ENCODE measurements at places on chromosomes 7 and 10.

GRCh38 chr10:97182288-97182990, 3.3 kb downstream of the SLIT1 start:
- no peak for DNase-seq

DNA sequence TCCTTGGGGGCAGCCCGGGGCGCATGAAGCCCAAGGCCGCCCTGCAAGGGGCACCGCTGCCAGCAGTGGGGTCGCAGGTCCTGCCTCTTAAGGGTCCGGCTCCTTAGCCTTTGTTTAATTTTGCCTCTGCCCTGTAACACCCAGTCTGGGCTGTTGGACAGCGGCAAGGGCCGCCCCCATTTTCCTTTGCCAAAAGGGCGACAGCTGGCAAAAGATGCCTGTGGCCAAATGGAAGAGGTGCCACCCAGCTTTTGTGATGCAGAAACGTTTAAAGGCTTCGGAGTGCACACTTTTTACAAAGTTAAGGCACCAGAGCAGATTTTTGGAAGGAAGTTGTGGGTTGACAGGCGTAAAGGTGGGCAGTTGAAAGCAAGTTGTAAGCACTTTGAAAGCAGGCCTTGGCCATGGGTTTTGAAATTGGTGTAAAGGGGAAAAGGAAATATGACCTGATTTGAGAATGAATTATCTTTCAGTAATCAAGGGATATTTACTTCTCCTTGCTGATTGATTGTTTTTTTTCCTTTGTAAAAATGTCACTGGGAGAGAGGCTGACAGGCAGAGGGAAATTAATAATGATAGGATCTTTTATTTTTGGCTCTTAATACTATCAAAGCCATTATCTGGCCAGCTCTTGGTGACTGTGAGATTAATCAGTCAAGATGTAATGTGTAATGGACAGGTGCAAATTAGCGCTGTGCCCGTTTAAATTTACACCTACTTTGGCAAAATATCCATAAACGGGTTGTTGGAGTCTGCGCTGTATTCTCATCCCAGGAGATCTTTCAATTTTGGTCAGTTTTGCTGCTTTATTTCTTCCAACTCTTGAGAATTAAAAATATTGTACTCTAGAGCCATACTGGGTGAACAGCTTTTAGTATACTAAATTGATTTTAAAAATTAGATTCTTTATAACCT, 1.2 kb downstream of the CASD1 start:
- peak; percentile 59 for DNase-seq

DNA sequence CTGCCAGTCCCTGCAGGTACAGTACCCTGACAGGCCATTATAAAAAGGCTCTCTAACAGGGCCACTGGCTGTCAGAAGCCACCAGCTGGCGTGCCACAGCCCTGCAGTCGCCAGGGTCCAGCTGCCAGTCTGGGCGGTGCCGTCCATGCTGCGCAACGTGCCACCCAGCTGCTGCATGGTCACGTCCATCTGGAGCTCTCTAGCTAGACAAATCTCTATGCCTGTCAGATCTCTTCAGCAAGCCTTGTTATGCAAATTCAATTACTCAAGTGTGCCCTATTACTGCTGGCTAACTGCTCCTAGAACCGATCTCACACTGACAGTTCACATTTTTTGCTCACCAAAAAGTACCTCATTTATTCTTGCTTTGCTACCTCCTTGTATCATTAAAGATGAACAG, 75.9 kb downstream of the HIBADH start:
- no peak for DNase-seq

DNA sequence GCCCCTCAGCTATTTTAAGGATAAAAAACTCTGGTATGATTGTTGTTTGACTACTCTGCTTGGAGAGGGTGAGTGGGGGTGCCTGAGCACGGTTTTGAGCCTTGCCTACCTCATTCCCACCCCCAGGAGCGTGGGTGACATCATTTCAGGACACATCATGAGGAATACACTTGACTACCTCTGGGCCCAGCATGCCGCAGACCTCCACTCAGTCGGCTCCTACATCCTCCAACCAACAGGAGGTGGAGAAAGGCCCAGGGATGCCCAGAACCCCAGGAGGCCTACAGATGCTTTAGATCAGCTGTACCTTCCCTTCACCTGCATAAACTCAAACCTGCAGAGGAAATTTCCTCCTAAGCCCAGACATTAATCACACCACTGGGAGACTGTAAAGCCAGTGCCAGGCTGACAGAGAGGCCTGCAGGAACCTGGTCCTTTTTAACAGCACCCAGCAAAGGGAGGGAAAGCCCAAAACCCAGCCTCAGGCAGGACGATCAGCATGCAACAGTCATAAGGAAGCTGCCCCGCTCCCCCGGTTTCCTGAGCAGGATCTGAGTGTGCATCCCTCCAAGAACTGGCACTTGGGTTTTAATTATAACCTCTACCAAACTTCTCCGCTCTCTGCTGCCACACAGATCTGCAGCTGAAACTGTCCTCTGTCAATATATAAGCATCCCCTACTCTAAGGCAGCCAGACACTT, 61.7 kb upstream of the ZNRF2 start:
- DNase-seq = no peak

- DNase-seq = no peak
Measured at GRCh38 chr7:103551016-103551415, 105.0 kb upstream of the SLC26A5 start.
